Pulmonary artery endothelial cell (primary cell): ENCODE measurements at places on chromosomes 3 and 15. TPM values are rescaled to one million over a fixed set of nuclear protein-coding genes. Genes with fewer than 3 reads are reported as not detected.

Gene GADL1
- not detected in 2 replicates for total RNA-seq

- no peak for DNase-seq
Observed at GRCh38 chr15:68465861-68466560, 34.0 kb upstream of the ITGA11 start.

Gene HEG1
- total RNA-seq = 54.2 and 100 TPM in 2 replicates

Gene CCDC54
- total RNA-seq = not detected in 2 replicates

Gene SACM1L
- 27.8 and 38.4 TPM in 2 replicates for total RNA-seq

- no peak for DNase-seq
Observed at GRCh38 chr3:177337541-177338331, 140.5 kb upstream of the TBL1XR1 start.

GRCh38 chr3:69439643-69440270 is 53.9 kb upstream of the FRMD4B start:
- DNase-seq = no peak

Gene BLM
- total RNA-seq = 6.5 and 9.0 TPM in 2 replicates

DNA sequence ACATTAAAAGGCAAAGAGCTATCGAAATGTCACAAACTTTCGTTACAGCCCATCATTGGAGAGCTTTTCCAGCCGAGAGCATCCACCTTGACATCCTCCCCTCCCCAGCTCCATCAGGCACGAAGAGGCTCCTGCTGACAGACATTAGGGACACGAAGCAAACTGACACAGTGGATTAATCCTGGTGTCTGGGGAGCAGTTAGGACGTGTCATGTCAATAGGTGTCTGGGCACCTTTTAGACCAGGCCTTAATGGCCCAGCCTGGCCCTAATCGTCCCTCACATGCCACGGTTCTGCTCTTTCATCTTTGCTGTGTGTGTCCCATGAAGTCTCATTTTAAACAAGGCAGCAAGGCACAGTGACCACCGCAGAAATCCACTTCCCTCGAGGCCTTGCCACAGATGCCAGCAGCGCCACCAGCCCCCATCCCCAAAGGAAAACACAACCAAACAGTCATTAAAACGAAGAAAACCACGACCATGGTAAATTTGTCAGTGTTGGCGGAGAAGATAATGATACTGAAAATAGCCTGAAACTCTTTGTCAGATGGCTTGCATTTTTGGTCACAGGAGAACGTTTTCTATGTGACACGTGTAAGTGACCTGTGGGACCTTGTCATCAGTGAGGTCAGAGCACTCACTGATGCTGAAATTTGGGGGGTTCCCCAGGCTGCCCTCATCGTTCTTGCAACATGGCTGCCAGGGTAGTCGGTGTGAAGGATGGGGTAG is 16.3 kb upstream of the PCSK6 start:
- no peak for DNase-seq

DNA sequence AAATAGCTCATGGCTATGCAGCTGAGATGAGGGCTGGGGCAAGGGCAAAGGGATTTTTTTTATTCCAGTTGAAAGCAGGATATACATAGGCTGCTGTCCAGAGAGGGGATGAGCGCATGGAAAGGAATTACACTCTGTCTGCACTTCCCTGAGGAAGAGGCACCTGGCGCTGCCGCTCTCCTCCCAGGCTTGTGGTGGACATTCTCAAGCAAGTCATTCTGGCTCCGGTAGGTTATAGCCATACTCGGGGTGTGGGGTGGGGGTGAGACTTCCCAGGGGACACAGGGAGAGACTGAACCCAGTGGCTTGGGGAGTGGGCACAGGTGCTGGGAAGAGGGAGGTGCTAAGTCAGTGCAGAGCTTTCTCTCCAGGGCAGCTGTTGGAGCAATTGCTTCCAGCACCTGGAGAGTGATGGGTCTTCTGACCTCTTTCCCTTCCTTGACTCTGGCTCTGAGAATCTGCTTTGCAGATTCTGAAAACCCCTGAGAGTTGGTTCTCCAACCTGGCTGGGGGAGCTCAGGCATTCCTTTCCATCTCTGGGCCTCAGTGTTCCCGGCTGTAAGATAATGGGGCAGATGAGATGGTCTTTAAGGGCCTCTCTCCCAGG is 24.3 kb downstream of the CYP8B1 start:
- no peak for DNase-seq

Gene SCAANT1
- total RNA-seq = not detected in 2 replicates

DNA sequence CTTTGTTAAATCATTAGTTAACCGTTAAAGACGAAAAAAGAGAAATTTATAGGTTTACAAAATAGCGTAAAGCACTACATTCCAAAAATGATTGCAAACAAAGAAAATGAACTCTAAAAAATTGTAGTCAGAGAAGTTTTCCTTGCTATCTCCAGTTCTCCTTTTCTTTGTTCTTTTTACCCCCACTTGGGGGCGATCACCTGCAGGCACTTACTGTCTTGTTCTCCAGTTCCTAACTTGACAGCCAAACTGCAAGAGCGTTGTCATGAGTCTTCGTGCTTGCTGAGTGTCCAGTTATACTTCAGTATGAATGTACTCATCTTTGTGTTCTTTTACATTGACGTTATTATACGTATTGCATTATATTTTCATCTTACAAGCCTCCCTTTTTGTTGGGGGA is 54.5 kb downstream of the CHD2 start:
- DNase-seq = no peak

DNA sequence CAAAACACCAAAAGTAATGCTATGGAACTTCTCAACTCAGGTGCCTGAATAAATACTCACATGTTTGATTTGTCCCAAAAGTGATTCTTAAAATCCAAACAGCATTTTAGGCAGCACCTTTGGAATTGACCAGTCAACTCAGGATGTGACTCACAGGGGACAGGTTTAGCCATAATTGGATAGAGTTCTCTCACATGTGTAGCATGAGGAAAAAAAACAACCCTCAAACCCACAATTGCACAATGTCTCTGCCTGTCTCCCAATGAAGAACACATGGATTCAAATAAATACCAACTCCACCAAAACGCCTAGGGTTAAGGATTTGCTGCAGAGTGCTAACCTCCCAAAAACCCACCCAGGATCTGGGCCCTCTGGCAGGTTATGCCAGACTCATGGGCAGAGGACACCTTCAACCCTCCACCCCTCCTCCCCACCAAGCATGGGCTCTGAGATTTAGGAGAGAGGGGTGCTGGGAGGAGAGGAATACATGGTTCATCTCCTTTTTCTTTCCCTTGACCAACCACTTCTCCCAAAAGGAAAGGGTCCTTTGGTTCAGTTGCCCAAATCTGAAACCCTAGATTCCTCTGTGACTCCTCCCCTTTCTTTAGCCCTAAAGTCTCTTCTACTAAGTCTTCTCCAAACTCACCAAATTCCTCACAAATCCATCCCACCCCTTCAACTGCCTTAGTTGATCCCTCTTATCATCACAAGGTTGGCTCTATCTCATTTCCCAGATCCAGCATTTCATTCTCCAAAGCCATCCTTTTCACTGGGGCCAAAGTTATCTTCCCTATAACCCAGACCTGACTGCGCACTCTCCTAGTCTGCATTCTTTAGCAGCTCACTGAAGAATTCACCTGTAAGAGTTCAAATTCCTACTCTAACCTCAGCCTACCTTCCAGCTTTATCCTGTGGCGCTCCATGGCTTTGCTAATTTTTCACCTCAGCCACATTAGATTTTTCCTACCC is 7.7 kb downstream of the RYK start:
- DNase-seq = no peak

Gene SERINC4
- total RNA-seq = not detected in 2 replicates

Gene KIF7
- total RNA-seq = 7.5 and 10.9 TPM in 2 replicates

Gene GOLGA6D
- not detected in 2 replicates for total RNA-seq

Gene SLC9C1
- total RNA-seq = under 0.01 and 0.11 TPM in 2 replicates

Gene TRH
- total RNA-seq = not detected in 2 replicates

Gene P2RY14
- total RNA-seq = not detected in 2 replicates

Gene C3orf85
- not detected in 2 replicates for total RNA-seq

GRCh38 chr3:128624526-128625138 is 26.0 kb downstream of the RPN1 start:
- DNase-seq = peak; percentile 46

- no peak for DNase-seq
Observed at GRCh38 chr15:73935547-73935946, 9.3 kb downstream of the LOXL1 start.

Gene CFAP91
- total RNA-seq = 0.14 and 0.92 TPM in 2 replicates

DNA sequence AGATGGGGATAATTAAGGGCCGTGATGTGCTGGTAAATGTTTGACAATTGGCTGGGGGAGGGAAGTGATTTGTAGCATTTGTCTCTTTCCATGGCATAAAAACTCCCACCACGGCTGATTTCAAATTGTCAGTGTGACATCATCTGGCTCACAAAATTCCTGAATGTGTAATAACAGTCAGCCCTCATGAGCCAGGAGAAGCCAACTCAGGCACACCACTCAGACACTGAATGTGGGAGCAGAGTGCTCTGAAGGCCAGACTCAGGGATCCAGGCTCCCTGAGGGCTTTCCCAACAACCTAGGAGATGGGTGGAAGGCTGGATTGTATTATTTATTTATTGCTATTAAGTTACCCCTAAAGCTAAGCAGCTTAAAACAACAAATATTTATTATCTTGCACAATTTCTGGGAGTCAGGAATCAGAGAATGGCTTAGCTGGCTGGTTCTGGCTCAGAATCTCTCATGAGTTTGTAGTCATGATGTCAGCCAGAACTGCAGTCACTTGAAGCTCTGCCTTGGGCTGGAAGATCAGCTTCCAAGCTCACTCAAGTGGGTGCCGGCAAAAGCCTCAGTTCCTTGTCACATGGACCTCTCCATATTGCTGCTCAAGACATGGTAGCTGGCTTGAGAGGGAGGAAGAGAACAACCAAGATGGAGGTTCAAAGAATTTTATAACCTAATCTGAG is 6.5 kb upstream of the CPEB1 start:
- DNase-seq = no peak

Gene EIF3J
- 49.5 and 74.3 TPM in 2 replicates for total RNA-seq

Gene TM4SF18
- total RNA-seq = 81.6 and 267 TPM in 2 replicates

DNA sequence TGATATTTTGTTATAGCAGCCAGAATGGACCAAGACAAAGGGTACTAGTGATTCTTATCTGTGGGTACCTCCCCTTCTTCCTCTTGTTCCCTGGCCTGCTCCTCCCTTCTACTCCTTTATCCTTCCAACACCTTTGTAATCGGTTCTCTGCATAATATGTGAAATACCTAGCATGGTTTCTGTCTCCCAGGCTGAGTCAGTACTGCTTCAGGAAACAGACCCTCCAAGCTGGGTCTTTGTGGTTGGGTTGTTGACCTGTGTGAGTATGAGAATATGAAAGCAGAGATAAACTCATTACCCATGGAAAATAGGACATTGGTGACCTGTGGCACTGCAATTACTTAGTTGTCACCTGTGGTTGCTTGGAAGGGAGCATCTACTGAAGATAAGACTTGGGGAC is 69.3 kb upstream of the KLF13 start:
- no peak for DNase-seq

Gene CEP152
- total RNA-seq = 6.7 and 19.5 TPM in 2 replicates

DNA sequence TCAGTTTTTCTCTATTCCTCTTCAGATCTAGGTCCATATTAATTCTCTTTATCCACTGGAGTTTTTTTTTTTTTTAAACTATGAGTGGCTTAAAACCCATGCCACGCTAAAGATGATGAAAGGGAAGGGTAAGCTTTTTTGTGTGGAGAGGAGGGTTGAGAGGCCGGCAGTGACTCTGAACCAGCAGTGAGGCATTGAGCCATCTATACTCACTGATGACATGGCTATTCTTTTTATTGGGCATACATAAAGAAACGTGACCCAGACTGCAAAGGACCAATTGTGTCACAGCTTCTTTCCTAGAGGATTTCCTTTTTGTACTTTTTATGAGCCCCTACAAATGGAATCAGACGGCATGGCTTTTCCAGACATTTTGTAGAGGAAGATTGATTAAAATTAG is 662.2 kb downstream of the AGBL1 start:
- no peak for DNase-seq

DNA sequence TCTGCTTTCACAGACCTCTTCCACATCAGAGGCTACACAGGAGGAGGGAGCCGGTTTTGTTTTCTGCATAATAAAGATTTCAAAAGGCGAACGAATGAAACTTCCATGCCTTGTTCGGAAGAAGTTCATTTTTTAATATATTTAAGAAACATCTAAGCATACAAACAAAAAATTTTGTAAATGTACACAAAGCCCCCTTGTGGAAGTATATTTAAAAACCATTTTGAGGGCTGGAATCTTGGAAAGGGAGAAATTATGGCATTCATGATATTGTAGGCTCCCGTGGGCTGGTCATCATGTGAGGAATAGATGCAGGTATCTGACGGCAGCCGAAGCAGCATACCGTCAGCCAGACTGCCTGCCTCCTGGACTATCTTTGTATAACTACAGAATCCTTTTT is 90.4 kb downstream of the MECOM start:
- DNase-seq = no peak

Gene SERPINI2
- not detected in 2 replicates for total RNA-seq

Gene ZNF445
- 7.6 and 12.0 TPM in 2 replicates for total RNA-seq

GRCh38 chr15:41180206-41180789 is 50.3 kb downstream of the EXD1 start:
- no peak for DNase-seq

GRCh38 chr3:44861412-44862225 is at the start of gene TMEM42:
Gene TMEM42, plus strand, starts transcription at chr3:44861912. Its CDS starts 13 bp downstream, at chr3:44861925.
- peak; percentile 80 for DNase-seq

DNA sequence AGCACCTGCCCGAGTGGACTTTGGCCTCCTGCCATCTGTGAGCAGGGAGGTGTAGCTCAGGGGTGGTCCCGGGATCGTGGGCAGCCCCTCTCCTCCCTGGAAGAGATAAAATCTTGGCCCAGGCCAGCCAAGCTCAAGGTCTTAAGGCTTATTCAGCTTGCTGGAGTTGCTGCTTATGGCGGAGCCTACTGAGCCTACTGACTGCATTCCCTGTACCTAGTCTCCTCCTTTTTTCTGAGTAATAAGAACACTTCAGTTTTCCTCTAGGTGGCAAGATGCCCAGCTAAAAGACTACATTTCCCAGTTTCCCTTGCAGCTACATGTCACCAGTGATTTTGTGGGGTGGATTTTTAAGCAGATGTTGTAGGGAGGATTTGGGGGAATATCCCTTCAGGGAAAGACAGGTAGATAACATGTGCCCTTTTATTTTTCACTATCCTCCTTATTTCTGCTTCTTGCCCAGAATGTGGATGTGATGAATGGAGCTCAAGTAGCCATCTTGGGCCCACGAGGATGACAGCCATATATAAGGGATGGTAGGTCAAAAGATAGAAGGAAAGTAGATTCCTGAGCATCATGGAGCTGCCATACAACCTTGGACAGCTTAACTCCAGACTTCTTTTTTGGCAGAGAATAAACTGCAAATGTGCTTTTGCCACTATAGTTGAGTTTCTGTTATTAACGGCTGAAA is 41.4 kb upstream of the INSYN1 start:
- no peak for DNase-seq

Gene LHFPL4
- not detected in 2 replicates for total RNA-seq

Gene CPNE4
- total RNA-seq = not detected in 2 replicates

Gene PLS1
- total RNA-seq = 3.4 TPM in 2 replicates
